Amniotic epithelial cell (primary cell): ENCODE measurements at places on chromosomes 7 and 10.

- no peak for DNase-seq
These were observed 133.3 kb downstream of the CCDC3 start for GRCh38 chr10:12868229-12868628.

DNA sequence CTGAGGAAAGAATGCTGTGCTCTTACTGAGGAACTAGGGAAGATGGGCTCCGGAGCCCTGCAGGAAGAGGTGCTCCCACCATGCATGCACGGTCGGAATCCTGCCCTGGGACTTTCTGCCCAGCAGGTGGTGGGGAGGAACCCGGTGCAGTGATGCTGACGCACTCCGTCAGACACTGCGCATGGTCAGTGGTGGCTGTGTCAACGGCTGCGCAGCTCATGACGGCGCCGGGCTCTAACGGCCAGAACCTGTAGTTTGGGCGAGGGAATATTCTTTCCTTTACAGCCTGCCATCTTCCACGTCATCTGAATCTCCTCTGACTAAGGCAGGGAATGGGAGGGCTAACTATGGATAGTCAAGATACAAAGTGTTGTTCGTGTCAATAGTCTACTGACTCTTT, 189.2 kb upstream of the MGMT start:
- no peak for DNase-seq

DNA sequence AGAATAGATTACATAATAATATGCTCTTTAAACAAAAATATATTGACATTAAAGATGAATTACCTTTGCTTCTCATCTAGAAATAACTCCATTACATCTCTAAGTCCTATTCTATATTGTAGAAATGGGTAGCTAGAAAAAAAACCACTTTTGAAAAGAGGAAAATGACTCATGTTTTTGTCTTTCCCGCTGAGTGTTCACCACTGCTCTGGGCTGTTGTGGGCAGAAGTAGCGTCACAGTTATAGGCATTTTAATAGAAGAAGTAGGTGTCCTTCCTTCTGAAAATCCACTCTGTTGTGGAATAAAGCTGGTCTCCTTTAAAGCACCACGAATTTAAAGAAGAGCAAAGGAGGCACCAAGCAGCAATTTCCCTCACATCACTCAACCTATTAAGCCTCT, 117.6 kb upstream of the NFE2L3 start:
- no peak for DNase-seq

DNA sequence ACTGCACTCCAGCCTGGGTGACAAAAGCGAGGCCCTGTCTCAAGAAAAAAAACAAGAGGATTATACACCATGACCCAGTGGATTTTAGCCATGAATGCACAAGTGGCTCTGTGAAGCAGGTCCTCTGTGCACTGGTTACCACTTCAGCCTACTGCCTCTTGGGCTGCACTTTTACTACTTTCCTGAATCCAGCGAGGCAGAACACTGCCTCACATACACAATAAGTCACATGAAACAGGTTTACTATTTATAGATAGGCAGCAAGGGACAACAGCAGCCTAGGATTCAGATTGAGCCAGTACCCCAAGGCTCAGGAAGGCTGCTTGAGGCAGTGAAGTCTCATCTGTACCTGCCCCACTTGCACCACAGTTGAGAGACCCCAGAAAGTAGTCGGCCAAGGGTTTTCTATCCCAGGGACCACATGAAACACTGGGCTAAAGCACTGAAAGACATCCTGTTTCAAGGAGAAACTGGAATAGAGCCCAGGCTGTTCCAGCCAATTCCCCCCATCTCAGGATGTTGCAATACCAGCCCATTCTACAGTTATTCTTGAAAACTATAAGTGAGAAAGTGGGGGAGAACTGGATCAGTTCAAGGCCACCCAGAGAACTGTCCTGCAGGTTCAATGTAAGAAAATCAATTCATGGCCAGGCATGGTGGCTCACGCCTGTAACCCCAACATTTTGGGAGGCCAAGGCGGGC, 10.3 kb upstream of the OGDH start:
- DNase-seq, result no peak

DNA sequence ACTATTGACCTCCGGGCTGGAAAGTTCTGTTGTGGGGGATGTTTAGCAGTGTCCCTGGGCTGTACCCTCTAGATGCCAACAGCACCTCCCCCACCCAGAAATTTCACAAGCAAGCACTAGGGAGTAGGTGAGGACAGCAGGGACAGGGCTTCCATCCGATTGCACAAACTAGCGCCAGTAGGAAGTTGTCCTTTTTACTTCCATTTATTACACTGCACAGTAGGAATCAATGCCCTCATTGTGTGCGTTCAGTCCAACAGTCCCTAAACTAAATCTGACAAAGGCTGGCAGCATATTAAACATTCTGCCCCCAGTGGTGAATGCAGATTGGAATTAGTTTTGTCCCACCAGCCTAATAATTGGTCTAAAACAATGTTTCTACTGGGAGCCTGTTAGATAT, 6.4 kb upstream of the SOSTDC1 start:
- no peak for DNase-seq

- no peak for DNase-seq
These were observed 7.3 kb upstream of the GLRX3 start for GRCh38 chr10:130128922-130129321.

DNA sequence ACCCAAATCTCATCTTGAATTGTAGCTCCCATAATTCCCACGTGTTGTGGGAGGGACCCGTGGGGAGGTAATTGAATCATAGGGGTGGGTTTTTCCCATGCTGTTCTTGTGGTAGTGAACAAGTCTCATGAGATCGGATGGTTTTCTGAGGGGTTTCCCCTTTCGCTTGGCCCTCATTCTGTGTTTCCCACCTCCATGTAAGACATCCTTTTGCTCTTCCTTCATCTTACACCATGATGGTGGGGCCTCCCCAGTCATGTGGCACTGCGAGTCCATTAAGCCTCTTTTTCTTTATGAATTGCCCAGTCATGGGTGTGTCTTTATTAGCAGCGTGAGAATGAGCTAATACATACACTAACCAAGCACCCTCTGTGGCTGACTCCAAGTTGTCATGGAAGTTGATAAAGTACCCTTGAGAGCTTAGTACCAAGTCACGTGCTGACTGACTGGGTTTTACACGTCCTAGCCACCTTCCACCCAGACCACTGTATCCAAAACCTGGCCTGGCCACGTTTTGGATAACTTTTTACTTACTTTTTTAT, 614.4 kb downstream of the SDK1 start:
- DNase-seq, result no peak

DNA sequence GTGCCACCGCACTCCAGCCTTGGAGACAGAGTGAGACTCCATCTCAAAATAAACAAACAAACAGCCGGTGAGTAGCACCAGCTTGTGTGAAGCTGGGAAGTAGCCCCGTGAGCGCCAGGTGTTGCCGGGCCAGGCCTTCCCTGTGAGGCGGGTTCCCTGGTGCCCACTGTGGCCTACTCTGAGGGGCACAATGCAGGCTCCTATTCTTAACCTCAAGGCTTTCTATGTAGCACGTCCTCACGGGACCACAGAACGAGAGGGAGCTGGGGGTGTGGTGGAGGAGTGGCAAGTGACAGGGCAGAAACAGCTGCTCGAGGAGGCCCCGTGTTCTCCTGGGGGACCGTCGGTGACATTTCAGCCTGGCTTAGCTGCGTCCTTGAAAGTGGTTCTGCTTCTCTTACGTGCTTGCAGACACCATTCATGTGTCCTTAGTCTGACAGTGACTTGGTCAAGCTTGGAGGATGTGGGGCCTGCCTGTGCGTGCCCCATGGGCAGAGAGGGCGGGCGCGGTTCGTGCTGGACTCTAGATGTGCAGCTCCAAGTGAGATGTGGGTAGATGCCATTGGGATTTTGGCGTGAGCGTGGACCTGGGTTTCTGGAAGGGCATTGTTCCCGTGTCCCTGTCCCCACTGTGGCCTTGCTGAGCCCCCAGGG, 116.6 kb downstream of the NKX6-2 start:
- no peak for DNase-seq

- peak; percentile 22 for DNase-seq
These were observed 1.4 kb downstream of the HYAL4 start for GRCh38 chr7:123846217-123846891.

DNA sequence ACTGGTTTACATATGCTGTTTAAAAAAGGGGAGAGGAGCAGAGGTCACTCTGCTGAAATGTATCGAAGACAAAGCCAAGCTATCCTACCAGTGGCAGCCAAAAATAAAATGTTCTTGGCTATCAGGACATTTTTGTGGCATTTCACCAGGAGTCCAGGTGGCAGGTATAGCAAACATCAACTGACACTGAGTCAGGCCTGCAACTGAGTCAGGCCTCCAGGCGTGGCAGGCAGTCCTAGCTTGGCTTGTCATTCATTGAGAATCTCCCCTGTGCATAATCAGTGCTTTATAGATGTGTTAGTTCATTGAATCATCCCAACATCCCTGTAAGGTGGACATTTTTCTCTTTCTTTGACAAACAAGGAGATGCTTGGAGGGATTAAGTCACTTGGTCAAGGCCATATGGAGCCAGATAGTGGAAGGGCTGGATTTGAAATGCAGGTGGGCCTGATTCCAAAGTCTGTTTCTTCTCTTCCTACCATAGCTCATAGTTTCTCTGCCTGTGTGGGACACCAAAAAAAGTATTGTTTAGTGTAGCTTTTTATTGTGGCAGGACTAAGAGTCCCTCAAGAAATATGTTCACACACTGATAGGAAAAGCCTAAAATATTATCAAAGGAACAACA, 4.3 kb downstream of the DYNC1I1 start:
- DNase-seq, result no peak

GRCh38 chr10:69884024-69884367, 82.3 kb downstream of the COL13A1 start:
- no peak for DNase-seq

GRCh38 chr7:87858417-87859100, 17.6 kb downstream of the SLC25A40 start:
- DNase-seq, result no peak

DNA sequence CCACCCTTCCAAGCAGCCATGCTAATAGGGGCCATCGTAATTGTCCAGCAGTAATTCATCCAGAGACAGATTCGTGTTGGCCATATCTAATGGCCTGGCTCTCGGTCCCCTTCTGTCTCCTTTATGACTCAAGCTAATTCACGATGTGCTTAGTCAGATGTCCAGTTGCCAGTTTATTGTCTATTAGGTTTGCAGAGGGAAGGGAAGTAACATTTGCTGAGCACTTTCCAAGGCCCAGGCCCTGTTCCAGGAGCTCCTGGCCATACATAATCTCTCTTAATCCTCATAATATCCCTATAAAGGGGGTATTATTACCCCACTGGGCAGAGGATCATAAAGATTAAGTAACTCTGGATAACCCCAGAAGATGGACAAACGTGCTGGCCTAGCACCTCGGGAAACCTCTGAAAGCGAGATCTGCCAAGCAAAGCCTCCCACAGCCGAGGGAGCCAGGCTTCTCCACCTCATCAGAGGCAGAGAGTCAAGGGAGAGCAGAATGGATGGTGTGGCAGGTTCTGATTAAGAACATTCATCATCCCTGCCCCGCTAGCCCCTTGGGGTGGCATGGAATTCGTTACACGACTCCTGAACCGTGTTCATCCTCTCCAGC, 153.7 kb downstream of the PLXNA4 start:
- no peak for DNase-seq

DNA sequence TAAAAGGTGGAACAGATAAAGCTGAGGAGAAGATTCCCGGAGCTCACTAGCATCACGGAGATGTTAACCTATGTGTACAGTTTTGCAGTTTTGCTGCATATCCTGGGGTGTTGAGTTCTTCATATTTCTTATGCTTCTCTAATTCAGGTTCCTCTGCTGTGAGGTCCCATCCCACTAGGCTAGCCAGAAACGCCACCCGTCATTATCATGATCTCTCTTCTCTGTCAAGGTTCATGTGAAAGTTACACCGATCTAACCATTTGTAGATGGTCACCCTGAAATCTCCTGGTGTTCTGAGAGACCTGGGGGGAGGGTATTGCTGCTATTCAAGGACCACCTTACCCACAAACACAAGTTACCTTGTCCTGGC, 136.3 kb downstream of the CCDC71L start:
- DNase-seq, result no peak

- peak; percentile 91 for DNase-seq
These were observed 74.5 kb upstream of the VKORC1L1 start for GRCh38 chr7:65798111-65799075.

GRCh38 chr7:98452791-98453190, 51.9 kb upstream of the BAIAP2L1 start:
- DNase-seq, result no peak

DNA sequence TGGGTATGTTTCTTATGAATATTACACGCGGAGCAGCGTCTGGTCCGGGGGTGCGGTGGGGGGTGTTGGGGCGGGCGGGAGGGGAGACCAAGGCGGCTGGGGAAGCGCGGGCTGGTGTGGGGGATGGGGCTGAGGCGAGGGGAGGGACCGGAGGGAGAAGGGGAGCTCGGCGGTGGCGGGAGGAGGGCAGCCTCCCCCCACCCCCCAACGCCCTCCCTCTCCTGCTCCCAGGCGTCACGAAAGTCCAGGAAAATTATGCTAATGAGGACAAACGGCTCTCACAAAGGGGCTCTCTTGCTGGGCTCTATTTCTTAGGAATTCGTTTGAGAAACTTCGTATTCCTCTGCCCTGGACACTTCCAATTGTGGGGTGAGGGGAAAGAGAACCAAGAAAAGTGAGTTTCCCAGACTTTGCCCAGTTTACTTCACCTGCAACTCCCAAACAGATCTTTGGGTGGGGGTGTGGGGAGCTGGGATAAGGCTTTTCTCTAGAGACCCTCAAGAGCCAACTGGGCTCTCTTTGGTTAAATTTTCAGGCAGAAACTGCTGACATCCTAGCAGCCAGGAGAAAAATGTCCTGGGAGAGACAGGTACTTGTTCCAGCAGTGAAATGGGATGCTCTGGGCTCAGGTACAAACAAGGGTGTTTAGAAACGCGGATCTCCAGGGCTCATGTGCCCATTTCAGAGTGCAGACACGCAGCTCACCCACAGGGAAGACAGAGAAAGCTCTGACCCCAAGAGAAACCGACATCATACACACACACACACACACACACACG, 11.7 kb upstream of the HOXA2 start:
- DNase-seq, result peak; percentile 76

GRCh38 chr7:20779041-20779440, 7.6 kb downstream of the SP8 start:
- DNase-seq, result no peak

DNA sequence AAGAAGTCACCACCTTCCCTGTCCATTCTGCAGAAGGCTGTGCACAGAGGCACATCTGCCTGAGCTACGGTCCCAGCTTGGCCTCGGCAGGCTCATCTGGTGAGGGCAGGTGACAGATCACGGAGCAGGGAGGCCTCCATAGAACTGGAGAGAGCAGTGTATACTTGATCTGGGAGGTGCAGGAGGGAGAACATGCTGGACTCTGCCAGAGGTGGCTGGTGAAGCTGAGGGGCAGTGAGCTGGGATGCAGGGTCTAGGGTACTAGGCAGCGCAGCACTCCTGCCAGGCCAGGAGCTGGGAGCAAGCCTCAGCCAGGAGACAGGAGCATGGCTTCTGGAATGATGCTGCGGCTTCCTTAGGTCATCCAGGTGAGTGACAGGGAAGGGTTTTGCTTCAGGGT, 553.0 kb downstream of the TCERG1L start:
- no peak for DNase-seq

- DNase-seq, result no peak
These were observed 26.3 kb downstream of the ENTPD7 start for GRCh38 chr10:99685597-99685967.

GRCh38 chr7:55484834-55485233, 87.5 kb downstream of the VOPP1 start:
- no peak for DNase-seq

- DNase-seq, result no peak
These were observed 388.9 kb upstream of the TPK1 start for GRCh38 chr7:145224775-145225174.

GRCh38 chr7:122248472-122248871, 56.1 kb downstream of the FEZF1 start:
- no peak for DNase-seq
